ENCODE measurements at places on chromosomes 3 and 15.

DNA sequence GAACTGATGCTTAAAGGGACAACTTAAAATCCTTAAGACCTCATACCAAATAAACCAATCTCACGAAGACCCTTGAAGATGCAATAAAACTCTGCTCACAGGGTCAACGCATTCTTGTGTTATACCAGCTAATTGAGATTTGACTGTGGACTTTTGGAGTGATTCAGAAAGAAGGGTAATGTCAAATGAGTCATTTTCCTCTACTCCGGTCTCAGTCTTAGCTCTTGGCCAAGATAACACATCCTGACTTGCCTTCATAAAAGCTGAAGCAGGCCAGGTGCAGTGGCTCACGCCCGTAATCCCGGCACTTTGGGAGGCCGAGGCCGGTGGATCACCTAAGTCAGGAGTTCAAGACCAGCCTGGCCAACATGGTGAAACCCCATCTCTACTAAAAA is 3.8 kb downstream of the PKM start:
- DNase-seq, result no peak

DNA sequence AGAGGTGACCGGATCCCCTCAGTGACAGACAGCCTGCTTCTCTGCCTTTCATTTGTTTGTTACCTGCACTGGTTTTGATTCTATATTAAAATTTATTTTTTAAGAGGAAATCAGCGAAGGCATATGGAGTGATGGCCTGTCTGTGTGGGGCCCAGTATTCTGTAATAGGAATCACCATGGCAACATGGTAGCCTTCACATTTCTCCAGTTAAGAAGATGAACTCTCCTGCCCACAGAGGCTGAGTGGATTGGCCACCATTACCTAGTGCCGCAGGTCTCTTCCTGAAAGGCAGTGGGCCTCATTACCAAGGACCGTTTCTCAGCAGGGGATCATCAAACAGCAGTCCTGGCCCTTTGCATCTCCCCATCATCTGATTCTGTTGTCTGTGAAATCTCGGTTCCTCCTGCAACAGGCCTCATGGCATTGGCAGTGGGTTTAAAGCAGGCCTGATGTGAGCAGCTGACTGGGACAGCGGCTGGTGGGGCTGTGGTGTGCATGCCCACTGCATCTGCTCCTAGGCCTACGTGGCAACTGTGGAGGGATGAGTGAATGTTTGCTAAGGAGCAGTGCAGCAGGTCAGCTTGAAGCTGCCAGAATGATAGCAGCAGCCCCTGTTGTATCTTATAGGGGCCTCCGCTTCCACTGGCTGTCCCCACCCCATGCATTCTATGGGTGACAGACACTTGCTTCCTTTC is 114.5 kb downstream of the CHCHD6 start:
- no peak for DNase-seq

- DNase-seq, result no peak
These were observed 1.1 kb downstream of the TPRG1 start for GRCh38 chr3:189172668-189173419.

- no peak for DNase-seq
These were observed 52.2 kb downstream of the C3orf85 start for GRCh38 chr3:109188741-109189140.

DNA sequence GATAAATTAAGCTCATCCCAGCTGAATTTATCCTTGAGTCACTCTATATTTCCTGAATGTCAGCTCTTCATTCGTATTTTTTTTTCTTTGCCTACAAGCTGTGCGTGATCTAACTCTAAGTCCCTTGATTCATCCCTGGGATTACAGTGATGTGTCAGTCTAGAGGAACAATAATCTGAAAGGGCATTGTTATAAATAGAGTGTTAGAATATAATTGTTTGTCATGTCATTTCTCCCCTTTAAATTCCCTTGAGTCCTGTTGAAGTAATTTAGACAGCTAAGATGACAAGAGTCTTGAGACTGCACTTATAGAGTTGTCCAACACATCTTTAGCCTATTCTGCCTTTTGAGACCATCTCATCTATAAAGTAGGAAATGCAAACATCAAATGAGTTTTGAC is 621.8 kb downstream of the ZIC1 start:
- DNase-seq, result no peak

GRCh38 chr15:79168922-79169456 is 78.4 kb upstream of the RASGRF1 start:
- DNase-seq, result peak; percentile 51

- no peak for DNase-seq
These were observed 20.6 kb upstream of the WWTR1 start for GRCh38 chr3:149678351-149678950.

- DNase-seq, result no peak
These were observed 23.7 kb downstream of the CEP19 start for GRCh38 chr3:196688349-196688748.

GRCh38 chr3:156516961-156517360 is 38.0 kb downstream of the SSR3 start:
- DNase-seq, result no peak

- no peak for DNase-seq
These were observed 290.4 kb upstream of the STT3B start for GRCh38 chr3:31242026-31242960.

- no peak for DNase-seq
These were observed 68.5 kb downstream of the MYO1E start for GRCh38 chr15:59304034-59304795.

GRCh38 chr3:31614162-31614921 is 81.6 kb downstream of the STT3B start:
- DNase-seq, result no peak

GRCh38 chr3:149277331-149277813 is 55.7 kb upstream of the CP start:
- DNase-seq, result no peak

- DNase-seq, result no peak
These were observed 392.3 kb upstream of the ZNF717 start for GRCh38 chr3:76177610-76178009.

GRCh38 chr3:46811615-46812236 is 51.5 kb downstream of the MYL3 start:
- peak; percentile 36 for DNase-seq

DNA sequence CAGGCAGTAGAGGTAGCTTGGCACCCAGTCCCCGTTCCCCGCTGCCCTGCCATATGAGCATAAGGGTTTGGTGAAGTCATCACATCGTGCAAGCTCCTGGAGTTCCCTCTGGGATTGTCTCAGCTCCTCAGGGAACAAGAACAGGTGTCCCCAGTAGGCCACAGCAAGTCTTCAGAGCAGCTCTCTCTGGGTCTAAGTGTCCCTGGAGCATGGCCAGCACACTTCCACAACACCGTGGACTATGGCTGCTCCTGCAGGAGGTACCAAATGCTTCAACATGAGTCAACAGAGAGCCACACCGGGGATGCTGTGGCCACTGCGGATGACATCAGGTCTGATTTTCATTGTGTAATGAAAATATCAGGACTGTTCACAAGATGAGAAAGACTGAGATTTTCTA is 23.1 kb downstream of the ABHD6 start:
- DNase-seq, result no peak

- DNase-seq, result no peak
These were observed 331.7 kb downstream of the RBMS3 start for GRCh38 chr3:29612536-29612935.

- DNase-seq, result no peak
These were observed 153.1 kb downstream of the SEMA6D start for GRCh38 chr15:47870300-47870955.

DNA sequence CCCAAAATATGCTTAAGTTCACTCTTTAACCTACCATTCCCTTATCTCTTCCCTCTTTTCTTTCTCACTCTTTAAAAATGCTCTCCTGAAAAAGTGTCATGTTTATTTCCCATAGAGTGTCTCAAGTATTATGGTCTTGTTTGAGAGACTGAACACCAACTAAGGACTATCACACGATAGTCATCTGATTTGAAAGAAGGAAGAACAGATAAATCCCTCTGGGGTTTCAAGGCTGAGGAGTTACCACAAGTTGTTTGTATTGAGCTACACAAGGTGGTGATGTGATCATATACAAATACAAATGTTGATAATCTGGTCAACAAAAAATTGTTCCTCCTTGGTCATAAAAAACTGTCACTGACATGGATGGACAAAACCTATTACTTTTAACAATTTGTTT is 13.8 kb downstream of the MEIS2 start:
- no peak for DNase-seq

DNA sequence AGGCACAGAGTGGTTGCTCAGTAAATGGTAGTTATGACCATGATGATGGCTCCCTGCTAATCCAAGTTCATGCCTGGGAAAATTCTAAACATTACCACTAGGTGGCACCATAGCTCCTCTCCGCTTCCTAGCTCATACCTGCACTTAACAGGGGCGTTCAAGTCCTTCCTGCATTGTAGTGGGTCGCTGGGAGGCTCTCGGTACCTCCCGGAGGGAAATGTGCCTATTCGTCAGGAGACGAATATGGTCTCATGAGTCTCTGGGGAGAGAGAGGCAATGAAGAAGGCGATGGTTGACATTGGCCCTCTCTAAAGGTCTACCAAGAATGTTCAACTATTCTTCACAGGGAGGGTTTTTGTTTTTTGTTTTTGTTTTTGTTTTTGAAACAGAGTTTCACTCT is 10.9 kb downstream of the MESP1 start:
- peak; percentile 69 for DNase-seq

- no peak for DNase-seq
These were observed 133.5 kb downstream of the LRRK1 start for GRCh38 chr15:101052681-101053121.

DNA sequence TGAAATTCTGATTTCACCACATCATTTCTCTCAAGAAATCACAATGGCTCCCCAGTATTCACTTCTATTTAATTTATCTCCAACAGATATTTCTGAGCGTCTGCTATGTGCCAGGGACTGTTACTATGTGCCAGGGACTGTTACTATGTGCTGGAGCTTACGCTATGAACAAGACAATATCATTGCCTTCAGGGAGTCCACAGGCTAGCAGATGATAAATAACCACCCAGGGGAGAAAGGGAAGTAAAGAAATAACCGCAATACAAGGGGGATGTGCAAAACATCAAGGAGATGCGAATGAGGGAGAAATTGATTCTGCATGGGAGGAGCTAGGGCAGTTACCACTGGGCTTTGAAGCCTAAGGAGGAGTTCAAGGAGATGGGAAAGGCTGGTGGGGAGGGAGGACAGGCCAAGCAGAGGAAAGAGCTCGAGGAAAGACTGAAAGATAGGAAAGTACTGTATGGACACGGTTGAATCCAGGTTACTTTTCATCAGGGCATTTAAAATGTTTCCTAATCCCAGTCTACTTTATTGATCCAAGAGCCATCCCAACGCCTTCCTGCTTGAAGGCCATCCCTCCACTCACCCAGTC is 2.5 kb downstream of the THSD4 start:
- no peak for DNase-seq

GRCh38 chr3:15647611-15648167 is 46.1 kb downstream of the BTD start:
- DNase-seq, result no peak

GRCh38 chr15:41215708-41216107 is 14.8 kb downstream of the EXD1 start:
- DNase-seq, result no peak

GRCh38 chr3:53821631-53822121 is 24.5 kb downstream of the CHDH start:
- DNase-seq, result no peak

GRCh38 chr3:119258915-119259314 is 18.2 kb upstream of the B4GALT4 start:
- DNase-seq, result no peak

GRCh38 chr3:88141458-88142083 is 8.2 kb upstream of the C3orf38 start:
- DNase-seq, result no peak

DNA sequence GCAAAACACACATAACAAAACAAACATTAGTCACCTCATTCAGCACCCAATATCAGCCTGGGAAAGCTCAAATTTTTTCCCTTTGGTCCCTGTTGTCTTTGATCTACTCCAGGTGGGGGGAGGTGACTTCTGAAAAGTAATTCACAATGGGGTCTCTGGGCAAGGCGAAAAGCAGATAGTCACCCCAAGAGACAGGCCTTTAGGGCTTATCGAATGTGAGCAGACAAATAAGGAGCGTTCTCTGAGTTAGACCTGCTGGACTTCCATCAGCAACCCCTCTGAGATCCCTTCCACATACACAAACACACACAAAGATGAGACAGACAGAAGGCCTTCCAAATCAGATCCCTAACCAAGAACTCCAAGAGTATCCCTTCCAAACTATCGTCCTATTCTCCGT is 171.0 kb upstream of the SMAD3 start:
- DNase-seq, result no peak

DNA sequence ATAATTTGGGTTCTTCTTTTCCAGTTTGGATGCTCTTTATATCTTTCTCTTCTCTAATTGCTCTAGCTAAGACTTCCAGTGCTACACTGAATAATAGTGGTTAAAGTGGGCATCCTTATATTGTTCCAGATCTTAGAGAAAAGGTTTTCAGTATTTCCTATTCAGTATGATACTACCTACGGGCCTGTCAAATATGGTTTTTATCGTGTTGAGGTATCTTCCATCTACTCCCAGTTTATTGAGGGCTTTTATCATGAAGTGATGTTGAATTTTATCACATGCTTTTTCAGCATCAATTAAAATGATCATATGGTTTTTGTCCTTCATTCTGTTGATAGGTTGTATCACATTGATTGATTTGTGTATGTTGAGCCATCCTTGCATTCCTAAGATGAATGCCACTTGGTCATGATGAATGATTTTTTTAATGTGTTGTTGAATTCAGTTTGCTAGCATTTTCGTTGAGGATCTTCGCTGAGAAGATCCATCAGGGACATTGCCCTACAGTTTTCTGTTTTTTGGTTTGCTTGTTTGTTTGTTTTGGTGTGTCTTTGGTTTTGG is 3.0 kb upstream of the LRRC34 start:
- DNase-seq, result no peak

GRCh38 chr3:127615631-127616305 is 13.2 kb upstream of the PODXL2 start:
- no peak for DNase-seq

- DNase-seq, result no peak
These were observed 130.2 kb upstream of the FEZF2 start for GRCh38 chr3:62503516-62503915.

GRCh38 chr3:156781310-156782230 is 44.6 kb upstream of the LEKR1 start:
- no peak for DNase-seq

DNA sequence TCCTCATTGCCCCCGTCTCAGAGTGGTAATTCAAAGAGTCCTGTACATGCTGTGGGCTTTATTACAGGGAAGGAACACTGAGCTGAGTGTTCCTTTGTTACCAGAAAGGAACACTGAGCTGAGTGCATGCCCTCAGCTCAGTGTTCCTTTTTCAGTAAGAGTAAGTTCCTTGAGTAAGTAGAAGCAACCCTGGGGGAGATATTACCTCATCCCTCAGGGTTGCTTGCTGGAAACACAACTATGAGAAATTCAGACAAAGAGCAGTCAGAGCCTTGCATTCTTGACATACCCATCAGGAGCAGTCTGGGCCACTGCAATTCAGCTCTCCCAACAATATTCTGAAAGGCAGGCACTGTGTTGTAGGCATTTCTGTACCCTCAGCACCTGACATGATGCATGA is 17.0 kb downstream of the CHRM5 start:
- DNase-seq, result peak; percentile 18

DNA sequence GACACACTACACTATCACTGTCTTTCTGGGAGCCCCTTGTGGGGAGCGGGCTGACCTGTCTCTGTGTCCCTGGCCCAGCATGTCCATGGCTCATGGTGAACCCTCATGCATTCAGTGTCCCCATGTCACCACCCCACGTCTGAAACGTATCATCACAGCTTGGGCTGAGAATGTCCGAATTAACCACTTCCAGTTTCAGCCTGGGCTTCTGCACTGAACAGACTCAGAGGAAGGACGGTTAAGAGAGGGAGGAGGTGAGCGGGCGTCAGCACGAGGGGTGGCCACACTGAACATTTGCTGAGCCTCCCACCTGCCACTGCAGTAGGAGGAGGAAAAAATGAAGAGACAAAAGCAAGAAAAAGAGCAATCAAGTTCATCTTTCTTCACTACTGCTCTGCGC is 30.5 kb downstream of the ATP2B2 start:
- no peak for DNase-seq

Data from neuronal stem cell (in vitro differentiated cells).